Fibroblast of skin of scalp (primary cell): ENCODE measurements at places on chromosomes 6 and 20.

DNA sequence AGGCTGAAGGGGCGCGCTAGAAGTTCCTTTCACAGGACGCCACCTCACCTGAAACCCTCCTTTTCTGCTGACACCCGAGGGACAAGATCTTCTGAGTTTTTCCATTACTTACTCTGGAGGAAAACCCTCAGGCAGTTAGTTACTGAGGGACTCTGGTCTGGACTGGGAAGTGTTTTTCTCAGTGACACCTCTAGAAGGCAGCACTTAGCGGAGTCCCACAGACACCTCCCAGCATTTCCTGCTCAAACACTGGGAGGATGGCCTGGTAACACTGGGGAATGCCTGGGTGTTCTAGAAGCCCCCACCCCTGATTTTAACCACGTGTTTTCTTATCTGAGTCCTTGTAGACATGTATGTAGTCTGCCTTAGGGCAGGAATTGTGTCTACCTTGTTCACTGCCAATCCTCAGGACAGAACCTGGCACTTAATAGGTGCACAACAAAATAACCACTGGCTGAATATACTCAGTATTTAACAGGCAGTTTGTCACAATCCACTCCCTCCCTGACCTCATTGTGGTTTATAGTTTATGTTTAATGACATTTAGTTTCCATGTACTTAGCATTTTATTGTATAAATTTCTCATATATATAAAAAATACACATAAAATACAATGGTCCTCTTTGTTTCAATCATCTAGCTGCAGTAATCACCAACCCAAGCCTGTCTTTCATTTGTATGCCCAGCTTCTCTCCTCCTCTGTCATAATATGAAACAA, 4.8 kb downstream of the GSTA3 start:
- no peak for DNase-seq

GRCh38 chr20:2771631-2772080, 28.8 kb downstream of the CPXM1 start:
- DNase-seq: no peak

DNA sequence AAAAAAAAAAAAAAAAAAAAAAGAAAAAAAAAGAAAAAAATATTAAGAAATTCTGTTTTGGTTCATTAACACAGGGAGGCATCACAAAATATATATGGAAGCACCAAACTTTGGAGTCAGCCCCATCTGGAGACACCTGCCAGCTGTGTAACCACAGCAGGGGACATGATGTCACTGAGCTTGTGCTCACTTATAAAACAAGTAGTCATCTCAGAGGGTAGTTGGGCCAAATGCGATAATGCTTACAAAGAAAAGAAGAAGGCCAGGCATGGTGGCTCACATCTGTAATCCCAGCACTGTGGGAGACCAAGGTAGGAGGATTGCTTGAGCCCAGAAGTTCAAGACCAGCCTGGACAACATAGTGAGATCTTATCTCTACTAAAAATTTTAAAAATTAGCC, 1.1 kb upstream of the BNIP5 start:
- no peak for DNase-seq

GRCh38 chr6:169216830-169217229, 36.8 kb downstream of the THBS2 start:
- DNase-seq: no peak

DNA sequence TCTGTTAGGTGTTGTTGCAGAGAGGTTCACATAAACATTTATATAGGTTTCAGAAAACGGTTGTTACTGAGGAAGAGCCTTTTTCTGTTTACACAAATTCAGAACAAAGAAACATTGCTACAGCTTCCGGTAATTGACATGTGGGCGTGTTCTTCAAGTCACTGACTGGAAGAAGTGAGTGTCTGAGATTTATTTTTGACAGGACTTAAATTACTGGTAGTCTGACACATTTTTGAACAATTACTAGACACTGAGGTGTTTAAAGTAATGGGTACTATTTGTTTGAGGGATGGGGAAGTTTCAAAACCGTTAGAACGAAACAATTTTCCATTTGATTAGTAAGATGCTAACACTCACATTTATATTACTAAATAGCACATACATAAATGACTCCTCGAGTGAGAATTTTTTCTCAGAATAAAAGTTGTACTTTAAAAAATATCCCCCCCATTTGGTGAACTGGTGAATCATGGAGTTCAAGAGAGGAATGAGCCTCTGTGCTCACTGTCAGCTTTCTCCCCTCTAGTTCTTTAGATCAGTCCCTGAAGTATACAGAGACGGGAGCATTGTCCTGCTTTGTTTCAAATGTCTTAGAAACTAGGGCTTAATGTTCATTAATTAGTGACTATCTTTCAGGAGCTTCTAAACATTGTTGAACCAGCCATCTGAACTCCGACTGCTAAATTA, 98.7 kb downstream of the TSHZ2 start:
- DNase-seq: no peak

DNA sequence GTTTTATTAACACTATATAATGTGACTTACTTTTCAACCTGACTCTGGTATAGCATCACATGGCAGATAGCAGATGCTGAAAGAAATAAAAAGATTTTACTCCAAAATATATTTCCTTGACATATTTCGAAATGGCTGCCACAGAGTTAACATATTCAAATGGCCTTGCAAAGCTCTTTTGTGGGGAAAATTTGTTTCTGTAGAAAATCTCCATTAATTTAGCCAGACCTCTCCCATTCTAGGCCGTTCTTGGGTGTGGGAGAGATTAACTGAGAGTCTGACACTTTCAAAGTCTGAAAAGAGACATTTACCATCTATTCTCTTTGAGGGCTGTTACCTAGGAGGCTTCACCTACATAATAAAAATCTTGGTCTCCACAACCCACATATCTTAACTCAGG, 217.2 kb downstream of the OTOR start:
- no peak for DNase-seq

DNA sequence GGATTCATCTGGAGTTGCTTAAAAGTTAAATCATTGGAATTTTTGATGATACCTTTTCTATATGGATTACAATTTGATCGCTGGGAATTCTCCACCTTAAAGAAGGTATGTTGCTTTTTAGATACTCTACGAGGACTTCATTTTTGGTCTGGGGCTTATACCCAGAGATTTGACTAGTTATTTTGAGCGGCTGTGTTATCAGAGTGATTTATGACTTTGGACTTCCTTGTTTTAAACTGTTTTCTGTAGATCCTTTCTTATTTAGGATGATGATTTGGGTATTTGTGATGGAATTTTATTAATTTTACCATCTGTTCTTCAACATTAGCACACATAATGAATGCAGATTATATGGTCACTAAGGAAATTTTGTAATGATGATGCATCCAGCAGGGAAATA, 75.2 kb downstream of the SOX4 start:
- DNase-seq: no peak

GRCh38 chr6:13466304-13467215, 20.8 kb downstream of the GFOD1 start:
- DNase-seq: no peak

GRCh38 chr6:168495636-168496035, 54.7 kb downstream of the SMOC2 start:
- no peak for DNase-seq

- no peak for DNase-seq
Measured at GRCh38 chr20:47489448-47489872, 12.2 kb upstream of the NCOA3 start.

GRCh38 chr6:132132924-132133639, 181.9 kb upstream of the CCN2 start:
- DNase-seq: peak; percentile 68

DNA sequence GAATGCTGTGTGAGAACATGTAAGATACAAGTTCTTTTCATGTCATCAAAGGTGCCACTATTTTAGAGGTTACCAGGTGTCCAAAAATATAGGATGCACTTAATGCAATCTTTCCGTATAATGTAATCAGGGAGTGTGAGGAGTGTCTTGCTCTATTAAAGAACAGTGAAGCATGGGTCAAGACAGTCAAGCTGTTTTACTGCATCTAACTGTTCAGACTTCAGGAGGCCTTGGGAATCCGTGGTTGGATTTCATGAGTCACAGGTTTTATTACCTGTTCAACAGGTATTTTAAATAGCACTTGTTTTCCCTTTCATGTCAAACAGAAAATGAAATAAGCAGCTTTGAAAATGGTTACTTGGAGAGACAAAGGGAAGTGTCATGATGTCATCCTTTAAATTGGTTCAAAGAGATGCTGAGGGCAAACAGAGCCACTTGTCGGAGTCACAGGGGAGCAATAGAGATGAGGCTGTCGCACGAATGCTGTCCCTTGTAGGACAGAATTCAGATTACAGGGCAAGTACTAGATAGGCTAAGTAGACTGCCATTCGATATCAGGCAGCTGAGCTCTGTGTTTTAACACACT, 621.5 kb downstream of the QKI start:
- DNase-seq: no peak

DNA sequence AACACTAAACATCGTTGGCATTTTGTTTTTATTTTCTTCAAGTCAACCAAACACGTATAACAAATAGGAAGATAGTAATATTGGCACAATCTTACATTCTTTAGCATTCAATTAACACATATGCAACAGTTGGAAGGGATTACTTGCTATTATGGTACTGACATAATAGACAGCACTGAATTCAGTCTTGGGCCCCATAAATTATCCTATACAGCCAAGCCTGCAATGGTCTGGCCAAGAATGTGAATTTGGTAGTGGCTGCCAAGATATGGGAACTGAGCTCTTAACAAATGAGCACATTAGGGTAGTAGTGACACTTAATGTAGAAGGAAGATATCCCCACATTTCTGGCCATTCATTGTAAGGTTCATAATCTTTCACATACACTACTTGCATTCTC, 44.8 kb upstream of the ARHGAP18 start:
- DNase-seq: peak; percentile 27

DNA sequence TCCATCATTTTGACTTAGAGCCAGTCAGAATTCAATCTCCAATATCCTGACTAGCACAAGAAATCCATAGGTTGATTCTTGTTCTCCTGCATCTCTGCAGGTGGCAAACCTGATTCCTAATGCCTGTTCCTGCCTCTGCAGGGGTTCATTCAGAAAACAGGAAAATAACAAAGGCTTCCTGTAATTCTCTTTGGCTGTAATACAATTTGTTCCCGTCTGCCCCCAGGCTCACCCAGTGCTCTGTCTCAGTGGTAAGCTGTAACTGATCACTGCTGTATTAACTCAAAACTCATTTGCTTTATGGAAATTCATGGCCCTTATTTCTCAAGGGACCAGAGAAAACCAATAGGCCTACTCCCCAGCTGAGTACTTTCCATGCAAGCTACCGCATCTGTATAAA, 88.6 kb downstream of the OPRM1 start:
- no peak for DNase-seq
